ENCODE measurements at places on chromosomes 4 and X.
A peak's percentile ranks its signal among the peaks of the same experiment; 100 is the strongest.

GRCh38 chrX:153423652-153424051, 12.4 kb downstream of the ZFP92 start:
- DNase-seq, result no peak

DNA sequence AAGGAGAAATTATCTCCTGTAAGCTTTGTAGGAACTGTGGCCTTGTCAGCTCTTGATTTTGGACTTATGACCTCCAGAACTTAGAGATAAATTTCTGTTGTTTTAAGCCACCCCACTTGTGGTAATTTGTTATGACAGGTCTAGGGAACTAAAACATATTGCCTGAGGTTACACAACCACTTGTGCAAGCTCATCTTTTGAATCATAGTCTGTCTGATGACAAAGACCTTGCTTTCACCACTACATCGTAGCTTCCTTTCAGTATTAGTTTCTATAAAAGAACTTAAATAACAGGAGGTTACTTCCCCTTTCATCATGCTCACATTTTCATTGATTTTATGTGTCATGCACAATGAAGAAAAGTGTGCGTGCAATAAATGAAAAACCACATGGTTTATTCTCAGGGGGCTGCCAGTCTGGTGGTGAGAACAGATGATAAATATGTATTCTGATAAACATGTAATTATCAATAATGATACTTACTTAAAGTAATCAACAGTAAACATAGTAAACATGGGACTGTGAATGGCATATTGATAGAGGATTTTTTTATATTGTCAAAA, 690.0 kb upstream of the HS3ST1 start:
- DNase-seq, result no peak

- DNase-seq, result peak; percentile 25
Measured at GRCh38 chr4:112604589-112604988, 32.1 kb downstream of the ZGRF1 start.

GRCh38 chr4:7252051-7252450, 59.7 kb downstream of the SORCS2 start:
- no peak for DNase-seq

DNA sequence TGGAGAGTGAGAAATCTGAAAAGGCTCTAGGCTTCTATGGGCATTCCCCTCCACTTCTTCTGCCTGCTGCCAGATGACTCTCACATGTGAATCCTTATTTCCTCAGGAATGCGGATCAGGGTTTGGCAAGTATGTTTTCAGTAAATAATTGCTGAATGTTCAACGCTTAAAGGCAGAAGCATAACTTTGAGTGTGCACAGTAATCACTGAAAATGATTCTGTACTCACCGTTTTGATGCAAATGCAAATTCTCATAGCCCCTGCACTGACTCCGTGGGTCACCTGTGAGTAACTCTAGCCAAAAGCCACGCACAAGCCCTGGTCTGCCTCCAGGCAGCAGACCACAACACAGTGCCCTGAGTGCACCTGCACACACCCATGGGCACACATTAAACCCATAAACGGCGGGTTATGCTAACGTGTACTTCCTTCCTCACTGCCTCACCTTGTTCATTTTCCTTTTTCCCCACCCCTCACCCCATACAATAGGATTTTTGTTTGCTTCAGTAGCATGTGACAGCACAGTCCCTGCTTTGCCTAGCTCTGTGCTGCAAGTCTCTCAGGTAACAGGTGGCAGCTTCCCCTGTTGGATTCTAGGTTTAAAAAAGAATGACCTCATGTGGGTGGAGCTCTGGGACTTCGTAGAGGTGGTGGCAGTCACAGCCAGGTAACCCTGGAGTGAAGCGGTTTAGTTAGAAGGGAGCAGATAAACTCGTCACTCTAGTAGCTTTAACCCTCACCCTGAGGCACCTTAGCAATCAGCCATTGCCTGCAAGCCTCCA, at the start of gene ARHGEF38:
Gene ARHGEF38, plus strand, starts transcription at position 656 of the 782 bp plus-strand sequence. CDS start 146 bp downstream, outside the sequence.
- DNase-seq, result no peak

GRCh38 chrX:40550066-40550465, 30.7 kb upstream of the ATP6AP2 start:
- DNase-seq, result no peak

DNA sequence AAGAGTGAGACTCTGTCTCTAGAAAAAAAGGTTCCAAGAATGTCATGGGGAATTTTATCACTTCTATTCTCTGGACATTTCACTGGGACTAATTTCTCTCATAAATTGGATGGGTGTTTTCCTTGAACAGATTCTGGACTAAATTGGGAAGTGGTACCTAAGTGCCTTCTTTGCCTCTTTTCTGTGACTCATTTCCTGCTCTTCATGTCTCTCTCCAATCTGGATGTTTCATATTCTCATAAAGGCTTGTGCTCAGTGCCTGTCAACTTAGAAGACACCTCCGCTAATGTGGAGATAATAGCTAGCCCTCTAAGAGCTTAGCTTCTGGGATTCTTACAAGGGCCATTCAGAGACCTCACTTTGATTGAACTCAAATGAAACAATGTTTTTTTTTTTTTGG, 38.0 kb upstream of the IGFBP7 start:
- no peak for DNase-seq

DNA sequence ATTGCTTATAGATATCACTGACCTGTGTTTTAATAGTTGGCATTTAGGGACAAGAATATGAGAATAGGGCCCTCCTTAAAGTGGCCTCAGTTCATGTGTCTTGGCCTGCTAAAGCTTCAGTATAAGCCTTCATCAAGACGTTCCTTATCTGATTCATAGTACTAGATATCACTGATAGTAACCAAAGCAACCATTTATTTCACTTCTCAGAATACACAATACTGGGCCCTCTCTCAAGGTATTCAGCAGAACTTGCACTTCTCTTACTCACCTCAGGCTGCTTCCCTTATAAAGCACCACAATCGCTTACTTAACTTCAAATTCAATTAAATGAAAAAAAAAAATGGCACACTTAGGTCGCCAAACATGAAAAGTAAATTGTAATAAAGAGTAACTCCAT, 259.4 kb upstream of the PCDH7 start:
- DNase-seq, result no peak

- DNase-seq, result no peak
Measured at GRCh38 chr4:66943112-66943511, 602.2 kb downstream of the CENPC start.

GRCh38 chrX:53135581-53135980, 41.6 kb downstream of the KANTR start:
- no peak for DNase-seq

Data from HuH-7 (cell line).